ENCODE measurements at places on chromosomes 4 and X.

GRCh38 chr4:6196324-6196723 lies 4.0 kb downstream of the JAKMIP1 start:
- DNase-seq = no peak

GRCh38 chrX:48957477-48957826 lies at the start of gene OTUD5:
OTUD5 (minus strand) TSS chrX:48957607; CDS start chrX:48957570, 37 bp downstream.
- DNase-seq = peak; percentile 52

- no peak for DNase-seq
These were observed 354.5 kb downstream of the ARHGAP24 start for GRCh38 chr4:85829276-85830051.

DNA sequence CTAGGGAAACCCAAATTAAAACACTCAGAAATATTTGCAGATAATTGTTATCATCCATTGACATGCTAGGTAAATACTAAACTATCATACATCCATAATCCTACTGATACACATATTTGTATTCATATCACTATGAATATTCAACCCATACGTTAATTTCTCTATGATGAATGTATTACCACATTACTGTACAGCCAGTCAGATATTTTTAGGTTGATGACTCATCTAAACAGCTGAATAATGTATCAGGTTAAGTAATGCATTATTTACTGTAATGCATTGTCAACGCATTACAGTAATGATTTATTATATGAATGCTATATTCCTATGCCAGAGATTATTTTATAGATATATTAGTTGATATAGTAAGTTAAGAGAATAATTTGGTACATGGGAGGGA lies 37.1 kb downstream of the VEGFC start:
- DNase-seq = no peak

Measured in activated CD4-positive, alpha-beta T cell treated with anti-CD3 and anti-CD28 coated beads, Interleukin-2, amount 50 U/mL, for 24 hours (primary cell).